ENCODE measurements at places on chromosomes 7 and 10.

DNA sequence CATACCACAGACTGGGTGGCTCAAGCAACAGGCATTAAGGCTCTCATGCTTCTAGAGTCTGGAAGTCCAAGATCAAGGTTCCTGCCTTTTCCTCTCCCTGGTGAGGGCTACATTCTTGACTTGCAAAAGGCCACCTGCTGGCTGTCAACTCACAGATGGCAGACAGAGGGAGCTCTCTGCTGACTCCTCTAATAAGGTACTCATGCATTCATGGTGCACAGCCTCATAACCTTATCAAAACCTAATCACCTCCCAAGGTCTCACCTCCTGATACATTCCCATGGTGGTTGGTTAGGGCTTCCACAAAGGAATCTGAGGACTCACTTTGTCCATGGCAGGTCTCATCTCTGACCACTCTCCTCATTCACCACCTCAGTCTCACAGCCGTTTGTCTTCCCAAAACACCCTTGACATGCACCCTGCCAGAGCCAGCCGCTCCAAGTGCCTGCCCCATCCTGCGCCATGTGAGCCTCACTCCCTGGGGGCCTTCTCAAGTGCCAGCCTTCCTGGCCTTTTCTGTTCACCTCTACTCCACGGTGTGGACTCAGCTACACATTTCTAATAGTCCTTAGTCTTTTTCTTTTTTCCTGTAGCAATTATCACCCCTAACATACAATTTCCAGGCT lies 400.3 kb upstream of the ADARB2 start:
- no peak for DNase-seq

DNA sequence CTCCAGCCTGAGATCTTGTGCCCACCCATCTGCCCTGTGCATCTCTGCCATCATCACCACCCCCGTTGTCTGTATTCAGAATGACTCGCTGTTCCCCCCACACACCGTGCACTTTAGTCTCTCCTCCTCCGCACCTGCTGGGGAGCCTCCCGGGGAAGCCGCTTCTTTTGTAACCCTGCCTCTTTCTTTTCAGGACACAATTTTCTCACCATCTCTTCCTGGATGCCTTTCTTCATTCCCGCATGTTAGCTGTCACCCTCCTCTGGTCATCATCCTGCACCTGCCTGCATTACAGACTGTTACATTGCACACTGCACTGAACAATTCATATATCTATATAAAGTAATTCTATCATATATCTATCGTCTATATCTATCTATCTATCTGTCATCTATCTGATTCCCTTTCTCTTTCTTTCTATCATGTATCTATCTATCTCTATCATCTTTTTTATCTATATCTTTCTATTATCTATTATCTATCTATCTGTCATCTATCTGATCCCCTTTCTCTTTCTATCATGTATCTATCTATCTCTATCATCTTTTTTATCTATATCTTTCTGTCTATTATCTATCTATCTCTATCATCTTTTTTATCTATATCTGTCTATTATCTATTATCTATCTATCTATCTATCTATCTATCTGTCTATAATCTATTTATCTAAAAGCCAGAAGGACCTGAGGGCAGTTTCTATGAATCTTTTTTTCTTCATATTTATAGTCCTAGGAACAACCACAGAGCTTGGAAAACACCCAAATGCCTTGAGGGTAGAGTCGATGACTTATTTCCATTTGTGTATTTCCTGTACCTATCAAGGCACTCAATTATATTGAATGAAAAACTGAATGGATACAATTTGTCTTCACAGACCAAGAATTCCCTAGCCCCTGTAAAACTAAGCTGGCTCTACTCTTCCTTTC lies 642.5 kb downstream of the ACTR3B start:
- DNase-seq: no peak

DNA sequence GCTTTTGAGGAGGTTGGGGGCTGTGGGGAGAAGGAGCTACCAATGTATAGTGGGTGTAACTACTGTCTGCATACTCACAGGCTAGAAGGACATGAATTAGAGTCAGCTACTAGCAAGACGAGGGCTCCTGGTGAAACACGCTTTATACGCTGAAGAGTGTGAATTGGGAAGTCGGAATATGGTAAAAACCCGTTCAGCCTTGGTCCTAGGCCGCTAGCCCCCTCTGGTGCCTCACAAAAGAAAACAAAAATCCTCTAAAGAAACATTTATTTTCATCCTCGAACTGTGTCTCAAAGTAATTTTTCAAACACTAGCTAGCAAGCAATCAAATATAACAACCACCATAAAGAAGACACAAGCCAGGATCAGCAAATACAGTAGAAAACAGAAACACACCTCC lies 338.1 kb upstream of the SEMA3C start:
- DNase-seq: no peak

DNA sequence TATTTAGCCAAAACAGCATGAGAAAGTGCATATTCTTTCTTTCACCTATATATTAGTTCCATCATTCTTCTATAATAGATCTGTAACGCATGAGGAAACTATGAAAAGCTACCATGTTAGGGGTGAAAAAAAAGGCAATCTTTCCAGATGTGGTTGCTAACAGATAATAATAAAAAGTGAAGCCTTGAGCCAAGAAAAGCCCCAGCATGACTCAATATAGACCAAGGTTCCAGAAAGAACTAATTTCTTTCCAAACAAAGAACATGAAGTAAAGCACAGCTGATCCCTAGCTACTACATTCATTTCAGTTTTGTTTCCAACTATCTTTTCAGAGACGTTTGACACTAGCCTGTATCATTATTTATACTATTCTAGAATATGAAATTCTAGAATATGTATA lies 16.4 kb downstream of the ARL4A start:
- no peak for DNase-seq

DNA sequence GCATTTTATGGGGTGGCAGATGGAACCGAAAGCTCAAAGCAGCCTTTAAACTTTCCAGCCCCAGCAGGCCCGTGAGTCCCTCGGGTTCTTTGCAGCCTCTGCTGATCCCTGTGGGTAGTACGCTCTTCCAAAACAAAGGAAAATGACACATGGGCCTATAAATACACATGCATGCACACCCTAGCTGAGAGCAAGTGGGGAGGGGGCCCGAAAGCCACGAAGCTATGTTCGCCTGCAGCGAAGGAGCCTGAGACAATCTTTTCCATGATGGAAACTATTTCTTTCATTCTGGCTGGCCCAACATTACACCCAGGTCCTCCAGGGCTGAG lies 32.2 kb downstream of the CALML5 start:
- no peak for DNase-seq

GRCh38 chr10:86592413-86592812 lies 61.9 kb upstream of the OPN4 start:
- DNase-seq: no peak

DNA sequence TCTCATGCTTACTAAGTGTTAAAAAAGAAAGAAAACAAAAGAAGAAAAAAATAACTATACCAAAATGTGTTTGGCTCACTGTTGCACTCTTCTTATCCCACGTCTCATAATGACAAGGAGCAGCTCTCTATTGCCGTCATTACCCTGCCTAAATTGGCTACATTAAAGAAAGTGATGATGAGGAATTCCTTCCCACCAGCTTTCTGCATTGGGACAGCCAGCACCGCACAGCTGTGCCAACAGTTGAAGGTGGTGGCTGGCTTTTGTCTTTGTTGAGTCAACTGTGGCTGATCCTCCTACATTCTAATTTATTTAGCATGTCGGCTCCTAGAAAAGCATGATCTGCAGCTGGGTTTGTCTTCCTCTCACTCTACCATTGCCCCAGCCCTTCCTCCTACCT lies 751.8 kb downstream of the KCNMA1 start:
- DNase-seq: no peak

- DNase-seq: no peak
These were observed 50.2 kb downstream of the CAMK2B start for GRCh38 chr7:44275146-44275545.

DNA sequence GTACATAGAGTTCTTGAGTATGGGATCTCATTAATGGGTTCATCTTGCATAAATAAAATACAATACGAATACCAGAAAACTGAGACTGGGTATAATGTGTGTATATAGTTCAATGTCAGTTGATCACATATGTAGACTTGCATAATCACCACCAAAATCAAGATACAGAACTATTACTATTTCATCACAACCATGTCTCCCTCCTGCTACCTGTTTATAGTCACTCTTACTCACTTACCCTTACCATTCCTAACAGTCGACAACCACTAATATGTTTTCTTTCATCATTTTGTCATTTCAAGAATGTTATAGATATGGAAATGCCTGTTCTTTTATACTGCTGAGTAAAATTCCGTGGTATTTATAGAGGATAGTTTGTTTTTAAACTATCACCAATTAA lies 416.1 kb upstream of the CNTNAP2 start:
- DNase-seq: no peak

- peak; percentile 28 for DNase-seq
These were observed 192.8 kb upstream of the ZMIZ1 start for GRCh38 chr10:78875932-78876331.

DNA sequence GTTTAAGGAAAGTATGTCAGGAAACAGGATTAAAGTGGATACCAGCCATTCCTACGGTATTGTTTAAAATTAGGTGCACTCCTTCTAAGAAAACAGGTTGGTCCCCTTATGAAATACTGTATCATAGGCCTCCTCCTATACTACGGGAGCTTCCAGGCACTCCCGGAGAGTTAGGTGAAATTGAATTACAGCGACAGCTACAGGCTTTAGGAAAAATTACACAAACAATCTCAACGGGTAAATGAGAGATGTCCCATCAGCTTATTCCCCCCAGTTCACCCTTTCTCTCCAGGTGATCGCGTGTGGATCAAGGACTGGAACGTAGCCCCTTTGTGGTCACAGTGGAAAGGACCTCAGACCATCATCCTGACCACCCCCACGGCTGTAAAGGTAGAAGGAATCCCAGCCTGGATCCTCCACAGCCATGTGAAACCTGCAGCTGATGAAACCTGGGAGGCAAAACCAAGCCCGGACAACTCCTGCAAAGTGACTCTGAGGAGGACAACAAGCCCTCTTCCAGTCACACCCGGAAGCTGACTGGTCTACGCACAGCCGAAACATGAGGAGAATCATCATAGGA lies 25.1 kb upstream of the GHITM start:
- no peak for DNase-seq

DNA sequence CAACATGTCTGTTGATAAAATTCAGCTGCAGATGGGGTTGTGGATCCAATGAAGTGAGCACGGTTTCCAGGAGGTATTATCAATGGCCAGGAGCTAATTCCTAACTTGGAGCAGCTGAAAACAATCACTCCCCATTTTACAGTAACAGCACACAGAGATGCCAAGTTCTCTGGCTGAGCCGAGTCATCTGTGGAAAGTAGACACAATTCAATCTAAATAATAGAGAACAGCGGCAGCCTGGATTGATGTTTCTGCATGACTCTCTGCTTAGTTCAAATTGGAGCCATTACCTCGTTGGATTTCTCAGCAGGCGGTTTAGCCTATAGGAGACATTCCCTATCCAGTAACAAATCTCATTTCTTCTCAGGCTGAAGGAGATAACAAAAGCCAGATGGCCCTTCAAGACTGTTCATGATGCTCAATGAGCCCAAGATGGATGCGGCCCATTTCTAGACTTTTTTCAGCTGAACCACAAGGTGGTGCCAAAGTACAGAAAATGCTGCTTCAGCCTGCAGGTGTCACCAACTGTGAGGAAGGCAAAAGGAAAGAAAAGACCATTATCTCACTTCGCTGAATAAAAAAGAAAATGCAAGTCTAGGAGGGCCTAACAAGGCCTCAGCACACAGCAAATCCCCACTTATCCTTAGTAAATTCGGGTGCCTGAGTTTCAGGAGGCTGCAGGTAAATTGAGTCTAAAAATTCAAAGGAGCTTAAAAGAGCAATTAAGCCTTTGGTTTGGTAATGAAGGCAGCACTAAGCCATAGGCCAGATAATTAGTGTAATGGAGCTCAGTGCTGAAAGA lies 83.7 kb downstream of the SLC16A9 start:
- no peak for DNase-seq

GRCh38 chr7:2108071-2108455 lies 124.7 kb downstream of the MAD1L1 start:
- no peak for DNase-seq

DNA sequence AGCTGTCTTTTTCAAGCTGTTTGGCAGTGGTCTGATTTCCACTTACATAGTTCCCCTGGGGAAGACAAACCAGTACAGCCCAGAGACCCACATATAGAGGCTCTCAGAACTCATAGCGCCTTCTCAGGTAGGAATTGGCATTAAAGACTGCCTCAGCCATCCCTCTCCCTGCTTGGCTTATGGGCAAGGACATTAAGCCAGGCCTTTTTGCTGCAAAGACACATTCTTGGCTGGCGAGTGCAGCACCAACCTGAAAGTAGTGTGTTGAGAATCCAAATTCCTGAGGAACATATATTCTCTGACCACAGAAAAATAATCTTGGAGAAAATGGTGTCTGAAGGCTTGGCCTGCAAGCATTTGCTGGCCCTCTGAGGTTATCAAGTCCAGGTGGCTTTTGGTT lies 39.2 kb upstream of the HPS1 start:
- DNase-seq: no peak

DNA sequence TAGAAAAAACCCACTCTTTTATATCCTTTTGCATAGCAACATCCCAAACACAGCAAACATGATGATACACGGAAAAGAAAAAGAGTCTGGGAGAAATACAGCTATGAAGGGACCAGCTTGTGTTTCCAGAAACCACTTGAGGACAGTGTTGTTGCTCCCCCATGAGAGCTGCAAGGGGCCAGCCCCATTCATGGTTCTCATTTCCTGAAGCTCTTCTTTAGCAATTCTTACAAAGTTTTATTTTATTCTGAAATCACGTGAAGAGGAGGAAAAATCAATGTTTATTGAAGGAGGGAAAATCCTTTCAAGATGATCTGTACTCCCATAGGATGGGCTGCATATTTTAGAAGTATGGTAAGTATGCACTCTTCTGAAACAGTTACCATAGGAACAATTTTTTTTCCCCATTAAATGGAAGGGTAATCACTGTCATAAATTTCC lies 17.5 kb upstream of the PRTFDC1 start:
- DNase-seq: no peak

- DNase-seq: no peak
These were observed 117.9 kb upstream of the COL1A2 start for GRCh38 chr7:94276795-94277194.

GRCh38 chr10:110267276-110267675 lies 37.4 kb downstream of the SMNDC1 start:
- no peak for DNase-seq

- DNase-seq: no peak
These were observed 177.2 kb upstream of the KLF14 start for GRCh38 chr7:130910949-130911944.

- DNase-seq: no peak
These were observed 86.4 kb downstream of the WDR37 start for GRCh38 chr10:1142596-1142995.
